ENCODE measurements at places on chromosomes 1 and 21.

DNA sequence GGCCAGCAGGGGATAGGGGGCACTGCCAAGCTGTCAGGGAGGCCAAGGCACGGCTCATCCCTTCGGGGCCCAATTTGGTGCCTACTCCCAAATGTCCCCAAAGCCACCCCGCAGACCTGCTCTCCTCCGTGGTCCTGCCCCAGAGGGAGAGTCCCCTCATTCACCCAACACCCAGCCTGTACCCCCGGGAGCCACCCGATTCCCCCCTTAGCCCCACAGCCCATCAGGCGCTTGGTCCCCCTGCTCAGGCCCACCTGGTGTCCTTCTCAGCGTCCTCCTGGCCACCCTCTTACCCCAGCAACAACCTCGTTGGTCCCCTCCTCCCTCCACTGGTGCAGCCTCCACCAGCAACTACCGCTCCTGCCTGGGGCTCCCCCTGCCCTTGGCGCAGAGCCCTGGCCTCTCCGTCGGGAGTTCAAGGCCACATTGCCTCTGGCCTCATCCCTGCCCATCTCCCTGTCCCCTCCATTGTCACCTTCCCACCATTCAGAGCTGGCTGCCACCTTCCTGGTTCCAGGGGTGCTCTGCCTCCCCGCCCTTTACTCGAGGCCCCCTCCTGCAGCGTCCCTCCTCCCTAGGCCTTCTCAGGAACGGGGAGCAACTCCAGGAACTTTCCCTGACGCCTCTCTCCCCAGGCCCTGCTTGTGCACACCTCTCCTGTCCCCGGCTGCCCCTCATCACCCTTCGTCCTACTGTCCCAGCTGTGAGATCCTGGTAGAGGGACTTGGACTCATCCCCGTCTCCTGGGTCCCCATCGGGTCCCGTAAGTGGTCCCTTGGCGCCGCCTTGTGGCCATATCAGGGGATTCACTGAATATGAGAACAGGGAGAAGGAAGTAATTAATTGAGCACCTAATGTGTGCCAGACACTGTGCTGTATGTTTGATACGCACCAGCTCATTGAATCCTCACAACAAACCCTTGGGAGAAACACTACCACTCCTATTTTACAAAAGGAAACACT is 73.9 kb downstream of the RAP1GAP start:
- DNase-seq: peak; percentile 85

DNA sequence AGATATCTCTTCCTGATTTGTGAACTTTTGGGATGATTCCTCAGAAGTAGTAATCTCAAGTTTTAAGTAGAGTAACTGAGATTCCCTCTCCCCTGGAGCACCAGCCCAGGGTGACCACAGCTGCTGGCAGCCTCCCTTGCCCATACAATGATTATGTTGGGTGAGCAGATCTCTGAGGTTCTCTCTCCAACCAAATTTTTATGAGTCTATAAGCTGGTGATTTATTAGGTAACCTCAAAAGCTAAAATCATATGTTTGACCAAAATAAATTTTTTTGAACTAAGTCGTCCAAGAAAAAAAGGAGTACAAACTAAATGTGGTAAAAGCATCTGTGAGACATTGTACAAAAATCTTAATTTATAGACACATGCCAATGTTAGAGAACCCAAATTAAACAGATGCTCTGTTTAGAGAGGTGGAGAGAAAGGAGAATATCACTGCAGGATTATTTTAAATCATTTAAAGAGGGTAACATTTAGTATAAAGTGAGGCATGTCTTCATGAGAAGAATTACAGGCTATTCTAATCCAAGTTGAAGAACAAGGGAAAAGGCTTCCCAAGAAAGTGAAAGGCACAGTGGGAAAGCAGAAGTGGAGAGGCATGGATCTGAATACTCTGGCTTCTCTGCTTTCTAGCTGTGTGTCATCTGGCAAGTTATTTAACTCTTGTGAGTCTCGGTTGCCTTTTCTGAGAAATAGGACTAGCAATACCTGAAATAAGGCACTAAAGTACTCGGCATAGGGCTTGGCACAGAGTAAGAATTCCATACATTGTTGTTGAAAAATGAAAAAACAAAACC is 2.5 kb downstream of the AKNAD1 start:
- DNase-seq: no peak

DNA sequence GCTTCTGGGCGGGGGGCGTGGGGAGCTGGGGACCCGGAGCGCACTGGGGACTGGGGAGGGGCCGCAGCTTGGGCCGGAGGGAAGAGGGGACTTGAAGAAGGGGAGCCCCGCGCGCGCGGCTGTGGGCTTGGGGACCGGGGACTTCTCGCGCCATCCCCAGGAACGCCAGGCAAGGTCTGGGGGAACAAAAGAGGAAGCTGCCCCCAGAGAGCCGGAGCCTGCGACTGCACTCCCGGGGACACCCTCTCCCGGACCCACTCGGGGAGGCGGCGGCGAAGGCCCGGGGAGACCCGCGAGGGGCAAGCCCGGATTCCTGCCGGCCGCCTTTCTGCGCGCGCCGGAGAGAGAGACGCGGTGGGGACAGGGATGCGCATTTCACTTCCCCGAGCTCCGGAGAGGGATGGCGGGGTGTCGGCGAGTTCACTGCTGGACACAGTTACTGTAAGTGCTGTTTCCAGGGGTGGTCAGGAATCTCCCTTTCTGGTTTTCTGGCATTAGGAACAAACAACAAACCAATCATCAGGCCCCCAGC is 732 bp downstream of the ABCG1 start:
- DNase-seq: peak; percentile 52

DNA sequence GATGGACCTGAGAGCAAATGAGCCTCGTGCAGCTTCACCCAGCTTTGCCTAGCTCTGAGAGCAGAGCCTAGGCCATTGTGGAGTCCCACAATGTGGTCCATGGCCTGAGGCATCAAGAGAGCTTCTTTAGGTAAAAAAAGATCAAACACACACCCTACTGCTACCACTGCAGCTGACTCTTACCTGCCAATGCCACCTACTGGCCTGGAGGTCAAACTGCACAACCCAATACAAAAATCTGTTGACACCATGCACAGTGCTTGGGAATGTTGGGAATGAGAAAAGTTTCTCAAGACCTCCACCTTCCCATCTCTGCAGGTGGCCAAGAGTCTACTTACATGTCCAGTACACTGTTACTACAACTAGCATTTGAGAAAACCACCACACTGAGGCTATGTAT is 60.6 kb downstream of the UCHL5 start:
- DNase-seq: peak; percentile 23

DNA sequence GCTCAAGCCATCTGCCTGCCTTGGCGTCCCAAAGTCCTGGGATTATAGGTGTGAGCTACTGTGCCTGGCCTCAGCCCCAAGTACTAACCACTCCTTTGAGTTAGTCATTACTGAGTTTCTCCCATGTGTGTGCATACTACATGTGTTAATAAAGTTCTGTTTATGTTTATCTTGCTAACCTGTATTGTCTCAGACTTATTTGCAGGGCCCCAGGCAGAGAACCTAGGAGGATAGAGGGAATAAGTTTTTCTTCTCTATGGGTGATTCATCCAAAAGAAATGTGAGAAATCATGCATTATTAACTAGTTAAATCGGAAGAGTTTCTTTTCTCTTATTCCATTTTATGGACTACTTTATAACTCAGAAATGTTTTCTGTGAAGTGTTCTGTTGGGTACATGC is 203.9 kb upstream of the CACYBP start:
- DNase-seq: no peak

GRCh38 chr1:34263406-34263805 is 86.7 kb downstream of the C1orf94 start:
- DNase-seq: no peak

DNA sequence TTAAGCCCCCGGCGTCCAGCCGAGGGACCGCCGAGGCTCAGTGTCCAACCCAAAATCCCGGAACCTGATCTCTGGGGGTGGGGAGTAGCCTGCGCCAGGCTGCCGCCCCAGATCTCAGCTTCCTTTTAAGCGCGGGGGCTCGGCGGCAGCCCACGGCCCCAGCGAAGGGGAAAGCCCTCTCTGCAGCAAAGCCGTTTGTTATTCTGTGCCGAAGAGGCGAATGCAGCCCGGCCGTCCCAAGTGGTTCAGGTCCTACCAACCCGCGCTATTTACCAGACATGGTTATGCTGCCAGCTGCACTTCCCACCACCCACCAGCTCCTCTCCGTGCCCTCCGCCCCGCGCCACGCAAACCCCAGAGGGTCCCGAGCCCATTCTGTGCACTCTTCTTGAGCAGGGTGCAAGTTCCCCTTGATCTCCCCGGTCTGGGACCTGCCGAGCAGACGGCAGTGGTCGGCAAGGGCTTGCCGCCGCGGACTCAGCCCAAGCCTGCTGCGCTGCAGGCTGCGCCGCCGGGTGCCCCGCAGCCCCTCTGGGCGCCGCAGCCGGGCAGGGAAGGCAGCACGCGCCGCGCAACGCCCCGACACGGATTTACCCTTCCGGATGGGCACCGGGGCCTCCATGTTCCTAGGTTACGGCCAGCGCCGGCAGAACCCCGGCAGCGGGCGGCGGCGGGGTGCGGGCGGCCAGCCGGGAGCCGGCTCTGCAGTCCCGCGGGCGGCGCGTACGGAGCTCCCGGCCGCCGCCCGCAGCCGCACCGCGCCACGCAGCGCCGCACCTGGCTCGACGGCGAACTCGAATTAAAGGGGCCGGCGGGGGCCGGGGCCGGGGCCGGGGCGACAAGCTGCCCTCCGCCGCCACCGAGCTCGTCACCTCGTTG is 738 bp upstream of the KCNA2 start:
- no peak for DNase-seq

- DNase-seq: no peak
Measured at GRCh38 chr1:80305466-80305865, 1298.9 kb upstream of the ADGRL4 start.

DNA sequence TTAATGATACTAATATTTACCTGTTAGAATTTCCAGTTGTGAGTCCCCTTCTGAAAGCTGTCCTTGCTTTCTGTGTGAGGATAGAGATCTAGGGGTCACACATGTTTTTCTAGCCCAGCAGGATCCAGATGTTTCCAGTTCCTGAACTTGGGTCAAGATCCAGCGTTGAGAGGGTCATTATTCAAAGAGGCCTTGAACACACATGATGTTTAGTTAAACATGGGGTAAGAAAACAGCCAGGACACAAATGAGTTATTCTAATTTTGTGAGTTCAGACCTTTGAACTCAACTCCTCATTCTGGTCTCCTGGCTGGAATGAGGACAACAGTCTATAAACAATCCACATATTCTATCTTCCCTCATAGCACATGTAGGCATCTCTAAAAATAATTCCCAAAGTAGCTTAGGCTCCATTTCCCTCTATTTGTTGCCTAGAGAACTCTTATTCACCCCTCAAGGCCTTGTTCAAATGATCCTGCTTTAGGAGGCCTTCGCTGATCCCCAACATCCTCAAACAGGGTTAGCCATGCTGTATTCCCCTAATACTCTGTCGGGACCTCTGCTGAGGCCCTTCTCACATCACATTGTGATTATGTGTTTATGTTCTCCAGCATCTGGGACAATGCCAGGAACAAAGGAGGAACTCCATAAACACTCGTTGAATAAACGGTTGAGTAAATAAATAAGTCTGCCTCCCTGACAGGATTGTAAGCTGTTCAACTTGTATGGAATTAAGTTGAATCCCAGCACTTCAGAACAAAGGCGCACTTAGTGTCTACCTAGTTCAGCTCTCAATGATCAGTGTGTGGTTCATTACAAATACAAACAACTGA is 15.0 kb upstream of the KCNN3 start:
- DNase-seq: no peak

DNA sequence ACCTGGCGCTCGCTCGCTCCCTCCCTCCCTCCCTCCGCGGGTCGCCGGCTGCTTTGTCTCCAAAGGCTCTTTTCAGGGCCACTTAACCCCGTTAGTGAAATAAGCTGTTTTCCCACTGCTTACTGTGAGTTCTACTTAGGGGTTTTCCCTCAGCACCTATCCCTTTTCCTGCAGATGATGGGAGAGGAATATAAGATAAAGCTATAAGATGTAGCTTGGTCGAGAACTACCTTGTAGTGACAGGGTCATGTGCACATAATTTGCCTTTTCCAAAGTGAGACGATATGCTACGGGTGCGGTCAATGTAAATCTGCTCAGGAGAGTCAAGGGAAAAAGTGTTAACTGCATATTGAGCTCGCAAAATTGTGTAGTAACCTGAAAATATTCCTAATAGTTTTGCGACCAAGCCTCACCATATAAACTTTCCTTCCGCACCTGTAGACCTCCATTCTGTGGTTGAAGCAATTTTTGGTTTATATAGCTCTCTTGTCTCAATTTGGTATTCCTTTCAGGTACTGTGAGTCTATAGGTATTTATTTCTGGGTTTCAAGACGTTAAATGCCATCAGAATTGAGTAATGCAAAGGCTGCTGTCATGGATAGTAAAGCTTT is 55.8 kb upstream of the BOLA1 start:
- DNase-seq: no peak

- DNase-seq: no peak
Measured at GRCh38 chr1:29271724-29272123, 35.4 kb downstream of the PTPRU start.

DNA sequence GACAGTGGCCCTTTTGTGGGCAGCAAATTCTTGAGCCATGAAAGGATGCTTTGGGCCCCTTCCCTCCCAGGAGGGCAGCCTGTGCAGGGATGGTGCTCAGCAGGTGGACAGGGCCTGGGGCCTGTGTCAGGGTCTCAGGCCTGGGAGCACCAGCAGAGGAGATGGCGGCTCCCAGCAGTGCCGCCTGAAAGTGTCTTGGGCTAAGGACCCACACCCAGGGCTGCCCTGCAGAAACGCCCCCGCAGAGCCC is 23.9 kb downstream of the FTCD start:
- DNase-seq: no peak

DNA sequence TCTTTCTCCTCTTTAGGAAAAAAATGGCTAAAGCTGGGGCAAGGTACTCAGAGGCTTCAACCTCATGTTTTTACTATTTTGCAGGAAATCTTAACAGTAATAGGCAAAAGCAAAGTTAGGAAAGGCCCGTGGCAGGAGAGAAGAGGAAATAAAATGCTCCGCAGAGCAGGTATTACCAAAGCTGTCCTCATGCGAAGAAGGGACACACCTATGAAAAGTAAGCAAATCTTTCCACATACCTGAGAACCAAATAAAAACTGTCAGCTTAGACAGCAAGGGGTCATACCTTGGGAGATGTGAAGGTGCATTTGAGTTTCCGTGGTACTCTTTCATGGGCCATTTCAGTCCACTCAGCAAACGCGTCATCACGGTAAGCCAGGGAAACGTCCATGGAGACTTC is 73.5 kb downstream of the WLS start:
- no peak for DNase-seq

GRCh38 chr1:85464497-85465098 is 361 bp downstream of the DDAH1 start:
- DNase-seq: peak; percentile 80

- no peak for DNase-seq
Measured at GRCh38 chr1:156853761-156854160, 5.2 kb downstream of the INSRR start.

All from NCI-H82 (cell line).